ENCODE measurements at places on chromosomes 5 and 9. TPM values are rescaled to one million over a fixed set of nuclear protein-coding genes. Genes with fewer than 3 reads are reported as not detected.

Gene C5
- 2.3 TPM for total RNA-seq

Gene CDH9
- not detected for total RNA-seq

Gene SLC6A18
- total RNA-seq = not detected

Gene CCDC152
- total RNA-seq = 0.06 TPM

Gene IRX4
- not detected for total RNA-seq

Gene GZMA
- total RNA-seq = 0.13 TPM

Gene ROPN1L
- 1.6 TPM for total RNA-seq

Gene PDE8B
- not detected for total RNA-seq

Gene ENC1
- total RNA-seq = 32.2 TPM

Gene SLC25A48
- total RNA-seq = not detected

Gene ACSL6
- total RNA-seq = 0.57 TPM

Gene PPP2R2B
- total RNA-seq = not detected

Gene TAF1L
- not detected for total RNA-seq

All from bladder microvascular endothelial cell (primary cell).